ENCODE measurements at places on chromosomes 3 and 15.
A peak's percentile ranks its signal among the peaks of the same experiment; 100 is the strongest.

GRCh38 chr3:102361101-102361500, 73.7 kb upstream of the ZPLD1 start:
- DNase-seq, result no peak

DNA sequence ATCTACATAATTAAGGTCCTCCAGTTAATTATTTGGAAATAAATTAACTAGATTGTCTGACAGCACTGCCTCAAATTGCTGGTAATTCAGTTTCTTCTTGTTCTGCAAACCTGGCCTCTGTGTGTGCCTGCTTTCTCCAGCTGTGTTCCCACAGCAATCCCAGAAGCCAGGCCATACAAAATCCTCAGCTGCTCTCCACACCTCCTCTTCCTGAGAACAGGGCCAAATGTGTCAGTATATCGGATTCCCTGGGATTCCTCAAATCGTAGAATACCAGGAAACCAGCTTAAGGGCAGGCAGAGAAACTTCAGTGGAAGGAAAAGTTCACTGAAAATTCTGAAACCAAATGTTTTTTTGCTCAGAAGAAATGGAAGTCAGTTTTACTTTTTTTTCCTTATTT, 261.4 kb downstream of the ZMAT3 start:
- DNase-seq, result no peak

DNA sequence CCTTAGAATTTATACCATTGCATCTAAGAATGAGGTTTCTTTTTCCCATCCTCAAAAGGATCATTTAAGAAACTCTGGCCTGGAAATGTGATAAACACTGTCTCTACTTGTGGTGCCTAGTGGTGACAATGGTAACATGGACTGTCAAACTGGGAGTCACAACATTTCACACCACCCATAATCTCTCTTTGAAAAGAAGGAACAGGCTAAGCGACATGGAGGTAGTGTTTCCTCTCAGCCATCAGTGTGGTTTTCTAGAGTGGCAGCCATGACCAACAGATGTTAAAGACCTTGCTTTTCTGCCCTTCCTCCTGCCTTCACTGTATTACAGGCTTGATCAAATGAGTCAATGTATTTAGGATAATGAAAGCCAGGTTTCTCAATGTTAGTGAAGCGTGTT, 283.1 kb upstream of the STAC start:
- no peak for DNase-seq

- DNase-seq, result peak; percentile 76
Measured at GRCh38 chr3:107240183-107241091, 136.8 kb upstream of the CCDC54 start.

DNA sequence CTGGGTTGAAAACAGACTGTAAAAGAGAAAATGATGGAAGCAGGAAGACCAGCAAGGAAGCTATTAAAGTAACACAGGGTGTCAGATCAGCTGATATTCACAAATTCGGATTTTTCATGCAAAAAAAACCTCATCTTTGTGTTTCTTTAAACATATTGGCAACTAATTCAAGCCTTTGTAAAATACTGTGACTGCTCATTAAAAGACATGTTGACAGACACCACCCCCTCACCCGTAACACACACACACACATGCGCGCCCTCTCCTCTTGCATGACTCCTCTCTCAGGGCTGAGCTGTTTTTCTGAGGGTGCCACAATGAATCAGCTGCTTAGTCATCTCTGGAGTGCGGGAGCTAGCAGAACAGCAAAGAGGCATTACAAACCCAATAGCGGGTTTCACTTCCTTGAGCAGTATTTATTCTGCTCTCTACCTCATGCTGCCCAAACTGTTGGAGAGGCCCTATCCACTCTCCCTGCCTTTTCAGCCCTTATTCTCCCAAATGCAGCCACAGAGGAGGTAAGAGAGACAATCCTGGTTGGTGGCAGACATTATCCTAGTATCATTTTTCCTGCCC, 35.8 kb upstream of the CCDC80 start:
- peak; percentile 94 for DNase-seq

GRCh38 chr3:116129187-116129946, 315.9 kb downstream of the LSAMP start:
- DNase-seq, result no peak

DNA sequence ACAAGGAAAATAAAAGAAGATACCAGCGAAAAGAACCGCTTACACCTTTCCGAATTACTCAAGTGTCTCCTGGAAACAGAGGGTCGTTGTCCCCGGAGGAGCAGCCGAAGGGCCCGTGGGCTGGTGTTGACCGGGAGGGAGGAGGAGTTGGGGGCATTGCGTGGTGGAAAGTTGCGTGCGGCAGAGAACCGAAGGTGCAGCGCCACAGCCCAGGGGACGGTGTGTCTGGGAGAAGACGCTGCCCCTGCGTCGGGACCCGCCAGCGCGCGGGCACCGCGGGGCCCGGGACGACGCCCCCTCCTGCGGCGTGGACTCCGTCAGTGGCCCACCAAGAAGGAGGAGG, 325 bp downstream of the ALCAM start:
- peak; percentile 44 for DNase-seq

DNA sequence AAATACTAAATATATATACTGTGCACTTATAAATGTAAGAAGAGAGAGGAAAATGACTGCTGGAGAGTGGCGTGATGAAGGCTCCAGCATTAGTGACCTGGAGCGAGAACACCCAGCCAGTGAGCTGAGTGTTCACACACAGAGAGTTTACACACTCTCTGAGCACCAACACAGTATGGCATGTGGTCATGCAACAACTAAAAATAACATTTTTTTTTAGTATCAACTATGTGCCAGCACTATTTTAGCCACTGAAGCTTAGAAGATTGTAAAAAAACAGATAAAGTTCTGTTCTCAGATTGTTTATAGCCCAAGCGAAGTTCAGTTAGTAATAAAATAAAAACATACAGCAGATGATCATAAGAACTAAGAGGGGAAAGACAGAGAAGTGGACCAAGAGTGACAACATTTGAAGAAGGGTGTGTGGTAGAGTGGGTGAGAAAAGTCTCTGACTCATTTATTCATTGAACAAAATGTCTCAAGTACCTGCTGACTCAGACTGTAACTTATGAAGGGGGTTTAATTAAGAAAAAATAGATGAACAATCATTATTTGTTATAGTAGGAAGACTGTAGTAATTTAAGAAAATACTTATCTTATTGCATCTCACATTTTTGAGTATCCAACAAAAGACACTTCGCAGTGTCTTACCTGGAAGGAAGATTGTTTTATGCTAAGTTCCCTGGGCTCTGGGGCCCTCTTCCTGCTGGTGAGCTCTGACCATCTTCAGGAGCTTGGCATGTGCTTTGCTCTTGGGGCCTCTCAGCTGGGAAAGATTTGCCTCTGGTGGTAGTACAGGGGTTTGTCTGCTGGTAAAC, 43.8 kb downstream of the GAP43 start:
- DNase-seq, result no peak

DNA sequence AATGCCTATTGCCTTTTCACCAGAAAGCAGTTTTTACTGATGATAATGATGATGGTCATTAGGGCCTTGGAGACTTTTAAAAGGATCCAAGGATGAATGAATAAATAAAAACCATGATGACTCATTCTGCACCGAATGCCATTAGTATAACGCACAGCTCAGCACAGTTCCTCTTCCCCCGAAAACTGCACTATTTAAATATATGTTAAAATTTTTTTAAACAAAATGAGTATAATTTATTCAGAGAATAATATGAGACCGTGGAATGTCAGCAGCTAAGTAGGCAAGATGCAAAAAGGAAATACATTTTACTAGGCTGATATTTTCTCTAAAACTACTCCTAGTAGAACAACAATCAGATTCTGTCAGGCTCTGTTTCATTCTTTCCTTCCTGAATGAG, 83.4 kb upstream of the NANOGP8 start:
- DNase-seq, result no peak

- no peak for DNase-seq
Measured at GRCh38 chr3:65259946-65260345, 572.1 kb upstream of the ADAMTS9 start.

DNA sequence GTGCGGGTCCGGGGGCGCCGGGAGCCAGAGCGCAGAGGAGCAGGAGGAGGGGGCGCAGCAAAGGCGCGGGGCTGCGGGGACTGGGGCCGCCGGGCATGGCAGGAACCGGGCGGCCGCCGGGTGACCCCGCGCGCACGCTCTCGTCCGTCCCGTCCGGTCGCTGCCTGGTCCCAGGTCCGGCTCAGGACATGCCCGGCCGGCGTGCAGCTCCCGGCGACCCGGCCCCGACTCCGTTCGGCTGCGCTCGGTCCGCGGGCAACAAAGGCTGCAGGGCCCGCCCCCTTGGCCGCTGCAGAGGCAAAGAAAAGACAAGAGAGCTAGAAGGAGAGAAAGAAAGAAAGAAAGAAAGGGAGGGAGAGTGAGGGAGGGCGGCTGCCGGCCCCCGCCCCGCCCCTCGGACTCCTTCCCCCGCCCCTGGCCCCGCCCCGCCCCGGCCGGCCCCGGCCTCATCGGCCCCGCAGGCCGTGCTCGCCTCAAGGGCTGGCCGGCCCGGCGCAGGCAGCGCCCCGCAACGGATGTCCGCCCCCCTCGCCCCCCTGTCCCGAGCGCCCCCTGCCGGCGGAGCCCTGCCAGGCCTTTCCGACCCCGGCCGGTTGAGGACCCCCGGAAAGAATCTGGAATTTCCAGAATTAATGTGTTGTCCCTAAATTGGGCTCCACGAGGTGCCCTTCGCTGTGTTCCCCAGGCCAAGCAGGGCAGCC, at the start of gene ADAMTS7:
TSS of gene ADAMTS7 (minus strand) at position 341 of the 701 bp plus-strand sequence. CDS start at position 97, 244 bp downstream.
- peak; percentile 55 for DNase-seq

DNA sequence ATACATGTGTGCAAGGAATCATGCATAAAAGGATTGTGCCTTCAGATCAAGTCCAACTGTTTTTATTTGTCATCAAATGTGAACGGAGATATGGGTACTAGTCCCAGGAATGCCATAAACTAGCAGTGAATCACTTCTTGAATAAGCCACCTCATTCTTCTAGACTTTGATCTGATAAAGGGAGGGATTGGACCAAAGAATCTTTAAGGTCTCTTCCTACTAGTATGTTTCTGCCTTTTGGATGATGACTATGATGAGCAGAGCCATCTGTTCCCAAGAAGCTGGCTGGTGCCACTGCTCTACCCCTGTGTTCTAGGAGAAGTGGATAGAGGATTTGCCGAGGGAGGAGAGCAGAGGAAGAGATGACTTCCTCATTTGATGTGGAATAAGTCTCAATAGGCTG, 28.8 kb upstream of the UACA start:
- DNase-seq, result no peak

- no peak for DNase-seq
Measured at GRCh38 chr15:36807134-36807764, 227.8 kb downstream of the CDIN1 start.

- peak; percentile 25 for DNase-seq
Measured at GRCh38 chr15:68924866-68925560, 5.3 kb upstream of the SPESP1 start.

DNA sequence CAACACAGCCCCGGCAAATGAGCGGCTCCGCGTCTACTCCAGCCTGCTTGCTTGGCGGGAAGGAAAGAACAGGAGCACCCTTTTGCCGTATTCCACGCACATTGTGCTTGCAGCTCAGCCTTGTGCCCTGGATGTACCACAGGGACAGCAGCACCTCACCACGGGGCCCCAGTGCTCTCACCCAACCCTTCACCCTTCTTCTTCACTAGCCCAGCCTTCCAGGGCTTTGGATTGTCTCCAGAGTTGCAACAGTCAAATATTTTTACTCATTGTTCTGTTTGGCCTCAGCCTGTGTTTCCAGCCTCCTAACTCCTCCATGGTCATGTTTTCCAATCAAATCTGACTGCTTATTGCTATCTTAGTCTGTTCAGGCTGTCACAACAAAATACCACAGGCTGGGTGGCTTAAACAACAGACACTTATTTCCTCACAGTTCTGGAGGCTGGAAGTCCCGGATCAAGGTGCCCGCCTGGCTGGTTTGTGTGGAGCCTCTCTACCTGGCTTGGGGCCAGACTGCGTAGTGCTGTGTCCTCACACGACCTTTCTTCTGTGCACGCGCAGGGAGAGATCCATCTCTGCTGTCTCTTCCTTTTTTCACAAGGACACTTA, 79.2 kb upstream of the ABHD17C start:
- DNase-seq, result no peak

GRCh38 chr3:171206283-171206682, 179.8 kb upstream of the SLC2A2 start:
- no peak for DNase-seq

GRCh38 chr3:76990606-76991005, 49.3 kb upstream of the ROBO2 start:
- no peak for DNase-seq

DNA sequence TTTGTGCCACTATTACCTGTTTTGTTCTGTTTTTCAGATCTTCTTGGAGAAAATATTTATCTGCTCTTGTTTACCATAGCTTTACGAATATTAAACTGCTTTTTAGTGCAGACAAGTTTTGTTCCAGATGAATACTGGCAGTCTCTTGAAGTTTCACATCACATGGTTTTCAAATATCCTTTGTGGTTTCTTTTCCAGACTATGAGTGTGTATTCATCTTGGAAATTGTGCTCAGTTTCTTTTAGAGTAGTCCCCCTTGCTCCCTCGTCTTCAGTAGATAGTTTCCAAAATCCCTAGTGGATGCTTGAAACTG, 1.2 kb downstream of the PIGB start:
- no peak for DNase-seq

- DNase-seq, result no peak
Measured at GRCh38 chr3:188001093-188001492, 152.9 kb upstream of the LPP start.

DNA sequence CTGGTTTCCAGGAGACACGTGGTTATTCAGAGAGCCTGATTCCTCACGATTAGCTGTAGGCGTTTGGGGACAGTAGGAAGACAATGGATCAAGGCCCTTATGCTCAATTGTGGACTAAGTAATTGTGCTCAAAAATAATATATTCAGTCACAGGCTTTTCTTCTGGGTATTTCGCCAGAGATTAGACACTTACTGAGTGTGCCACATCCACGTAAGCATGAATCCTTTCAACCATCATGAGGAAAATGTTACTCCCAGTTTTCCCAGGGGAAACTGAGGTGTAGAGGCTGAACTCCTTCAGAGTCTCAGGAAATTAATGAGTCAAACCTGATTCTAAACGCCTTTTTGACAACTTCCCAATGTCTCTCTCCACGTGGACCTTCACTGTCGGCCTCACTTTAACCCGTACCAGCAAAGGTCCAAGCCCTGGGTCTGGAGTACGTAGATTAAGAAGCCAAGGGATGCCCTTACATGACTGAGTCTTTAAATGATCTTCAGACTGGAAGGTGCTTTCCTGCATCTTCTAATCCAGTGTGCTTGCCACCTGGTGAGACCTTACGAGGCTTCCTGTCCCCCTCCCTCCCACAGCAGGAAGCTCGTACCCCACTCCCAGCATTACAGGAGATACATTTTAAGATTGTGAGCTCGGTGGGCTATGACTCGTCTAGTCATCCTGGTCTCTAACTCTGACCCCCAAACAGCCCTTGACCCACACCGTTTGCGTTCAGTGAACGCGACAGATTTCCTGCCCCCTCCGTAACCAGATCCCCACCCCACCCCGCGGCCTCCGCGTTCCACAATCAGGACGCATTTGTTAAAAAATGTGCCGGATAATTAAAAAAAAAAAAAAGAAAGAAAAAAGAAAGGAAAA, 1.7 kb downstream of the PKM start:
- peak; percentile 42 for DNase-seq

Data from T-helper 2 cell treated with Interferon-gamma antibody and Interleukin-4, amounts not matched to agents 5 μg/mL and 100 μg/mL, for 36 hours (primary cell).